ENCODE measurements at places on chromosomes 16 and 17.

GRCh38 chr16:66344533-66345145, 21.9 kb upstream of the CDH5 start:
- no peak for DNase-seq

DNA sequence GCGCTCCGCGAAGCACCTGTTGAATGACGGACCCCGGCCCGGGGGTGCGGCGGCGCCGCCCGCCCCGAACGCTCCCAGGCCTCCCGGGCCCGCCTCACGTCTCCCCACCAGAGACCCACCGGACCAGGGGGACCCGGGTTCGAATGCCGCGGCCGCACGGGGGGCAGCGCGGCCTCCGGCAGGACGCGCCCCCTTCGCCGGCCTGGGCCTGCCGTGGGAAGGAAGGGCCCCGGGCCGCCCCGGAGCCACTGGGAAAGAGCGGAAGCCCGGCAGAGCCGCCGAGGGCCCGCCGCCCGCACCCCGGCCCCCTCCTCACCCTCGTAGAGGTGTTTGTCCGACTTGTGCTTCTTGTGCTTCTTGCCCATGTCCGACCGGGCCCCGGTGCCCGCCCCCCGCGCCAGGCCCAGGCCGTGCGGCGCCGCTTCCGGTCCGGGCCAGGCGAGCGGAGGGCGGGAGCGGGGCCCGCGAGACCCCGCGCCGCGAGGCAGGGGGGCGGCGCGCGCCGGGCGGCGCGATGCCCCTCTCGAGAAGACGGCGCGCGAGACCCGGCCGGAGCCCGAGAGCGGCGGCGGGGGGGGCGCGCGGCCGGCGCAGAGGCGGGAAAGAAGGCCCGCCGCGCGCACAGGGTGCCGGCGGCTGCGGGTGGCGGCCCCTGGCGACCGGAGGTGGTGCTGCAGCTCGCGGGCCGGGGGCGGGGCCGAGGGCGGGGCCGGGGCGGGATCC, at the start of gene BRD7:
Gene BRD7, minus strand, starts transcription at position 579 of the 723 bp plus-strand sequence. Its CDS starts 214 bp downstream, at position 365.
- peak; percentile 70 for DNase-seq

DNA sequence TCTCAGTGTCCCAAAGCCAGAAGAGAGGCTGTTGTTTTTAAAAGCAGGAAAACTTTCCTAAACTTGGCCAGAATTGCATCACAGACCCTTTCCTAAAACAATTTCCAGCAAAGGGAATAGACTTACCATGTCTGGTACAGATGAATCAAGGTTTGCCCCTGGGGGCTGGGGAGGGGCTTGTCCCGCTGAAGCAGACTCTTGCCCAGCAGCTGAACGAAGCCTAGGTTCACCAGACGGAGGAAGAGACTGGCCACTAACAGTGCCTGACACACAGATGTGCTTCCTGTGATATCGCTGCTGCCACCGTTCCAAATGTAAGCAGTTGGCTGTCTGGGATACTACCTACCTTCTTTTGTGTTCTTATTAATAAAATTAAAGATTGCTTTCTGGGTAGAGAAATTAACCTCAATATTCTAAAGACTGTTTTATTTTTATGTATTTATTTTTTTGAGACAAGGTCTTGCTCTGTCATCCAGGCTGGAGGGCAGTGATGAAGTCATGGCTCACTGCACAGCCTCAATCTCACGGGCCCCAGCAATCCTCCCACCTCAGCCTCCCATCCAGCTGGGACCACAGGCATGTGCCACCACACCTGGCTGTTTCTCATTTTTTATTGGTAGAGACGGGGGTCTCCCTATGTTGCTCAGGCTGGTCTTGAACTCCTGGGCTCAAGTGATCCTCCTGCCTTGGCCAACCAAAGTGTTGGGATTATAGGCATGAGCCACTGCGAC, 13.5 kb downstream of the PRCD start:
- DNase-seq: no peak

GRCh38 chr17:59761385-59762048, 54.1 kb downstream of the VMP1 start:
- DNase-seq: no peak

GRCh38 chr17:80870401-80870800, 121.2 kb upstream of the CHMP6 start:
- no peak for DNase-seq

GRCh38 chr17:79042421-79043190, 18.6 kb downstream of the C1QTNF1 start:
- DNase-seq: peak; percentile 71

DNA sequence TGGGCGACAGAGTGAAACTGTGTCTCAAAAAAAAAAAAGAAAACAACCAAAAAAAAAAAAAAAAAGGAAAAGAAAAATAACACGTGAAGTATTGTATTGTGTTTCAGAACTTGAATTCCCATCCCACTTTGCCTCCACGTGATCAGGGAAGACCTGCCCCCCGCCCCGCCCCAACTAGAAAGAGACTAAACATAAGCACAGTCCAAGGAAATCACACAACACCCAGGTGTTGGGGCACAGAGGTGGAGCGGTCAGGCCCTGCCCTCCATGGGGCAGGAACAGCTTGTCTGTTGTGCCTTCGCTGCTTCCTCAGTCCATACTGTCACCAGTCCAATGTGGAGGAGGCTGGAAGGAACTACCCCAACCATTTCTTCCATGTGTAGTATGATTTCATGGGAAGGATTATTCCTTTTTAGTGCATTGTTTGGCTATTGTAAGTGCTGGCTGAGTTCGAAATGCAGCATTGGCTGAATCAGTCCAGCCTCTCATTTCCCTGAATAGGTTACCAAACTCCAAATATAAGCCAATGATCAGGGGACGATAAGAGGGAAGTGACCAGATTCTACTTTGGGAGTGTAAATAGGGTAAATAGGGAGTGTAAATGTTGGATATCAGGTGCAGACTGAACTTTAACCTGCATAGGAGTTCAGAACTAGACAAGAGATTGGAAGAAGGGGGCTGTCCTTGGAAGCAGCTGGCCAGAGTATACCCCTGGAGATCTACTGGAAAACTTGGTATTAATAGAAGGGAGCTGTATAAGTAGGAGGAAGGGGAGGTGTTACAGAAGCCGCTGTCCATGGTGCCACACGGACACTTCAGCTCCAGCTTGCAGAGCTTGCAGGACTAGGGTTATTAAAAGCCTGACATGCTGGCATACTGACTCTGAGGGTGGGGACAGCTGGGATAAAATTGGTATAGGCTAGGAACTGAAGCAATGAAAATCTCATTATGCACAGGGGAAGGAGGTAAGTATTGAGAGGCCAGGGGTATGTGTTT, 50.7 kb downstream of the TANGO6 start:
- no peak for DNase-seq

DNA sequence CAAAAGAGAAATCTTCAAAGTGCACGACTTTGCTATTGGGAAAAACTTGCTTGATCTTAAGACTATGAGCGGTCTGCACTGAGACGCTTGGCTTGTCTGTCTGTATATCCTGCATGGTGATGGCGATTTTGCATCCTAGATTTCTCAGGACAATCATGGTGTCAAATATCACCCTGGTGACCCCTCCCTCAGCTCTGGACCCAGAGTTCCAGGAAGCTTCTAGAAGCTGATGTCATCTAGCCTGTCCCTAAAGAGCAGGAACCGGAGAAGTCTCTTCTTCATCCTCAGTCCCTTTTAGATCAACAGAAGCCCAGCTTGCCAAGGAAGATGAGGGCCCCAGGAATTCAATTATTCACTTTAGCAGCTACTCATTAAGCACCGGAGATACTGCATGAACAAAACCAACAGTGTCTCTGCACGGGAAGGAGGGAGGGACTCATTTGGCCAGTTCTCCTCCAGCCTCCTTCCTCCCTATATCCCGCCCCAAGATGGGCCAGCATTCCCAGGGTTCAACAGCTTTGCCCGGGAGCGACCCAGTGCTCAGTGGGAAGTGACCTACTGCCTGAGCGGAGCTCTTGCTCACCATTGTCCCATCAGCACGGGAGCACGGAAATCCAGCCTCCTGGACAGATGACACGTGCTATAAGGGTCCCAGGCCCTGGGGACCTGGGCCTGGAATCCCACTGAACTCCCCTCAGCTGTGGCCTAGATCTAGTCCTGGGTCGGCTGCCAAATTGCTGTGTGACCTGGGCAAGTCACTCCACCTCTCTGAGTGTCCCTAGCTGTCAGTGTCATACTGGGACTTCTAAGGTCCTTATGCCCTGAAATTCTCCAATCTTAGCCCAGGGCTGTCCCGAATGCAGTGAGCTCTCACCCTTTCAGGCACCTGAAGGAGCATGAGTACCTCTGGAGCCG, 3.8 kb downstream of the EMP2 start:
- no peak for DNase-seq

GRCh38 chr16:31216422-31217135, at the start of gene PYDC1:
Gene PYDC1 (minus strand): TSS chr16:31217135. CDS start chr16:31217028, 107 bp downstream.
- no peak for DNase-seq

DNA sequence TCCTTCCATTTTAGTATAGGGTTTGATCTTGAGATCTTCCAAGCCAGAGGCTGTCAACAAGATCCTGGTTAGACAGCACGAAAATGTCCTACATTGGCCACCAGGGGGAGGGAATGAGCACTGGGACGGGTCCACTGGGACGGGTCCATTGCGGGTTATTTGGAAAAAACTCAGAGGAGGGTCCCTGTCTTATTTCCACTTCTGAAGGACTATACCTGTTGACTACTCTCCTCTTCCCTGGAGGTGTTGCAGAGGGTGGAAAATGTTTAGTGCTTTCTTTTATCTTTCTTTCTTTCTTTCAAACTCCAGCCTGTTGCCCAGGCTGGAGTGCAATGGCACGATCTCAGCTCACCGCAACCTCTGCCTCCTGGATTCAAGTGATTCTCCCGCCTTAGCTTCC, 2.5 kb downstream of the TTLL6 start:
- DNase-seq: peak; percentile 73

GRCh38 chr17:64406321-64407200, 15.9 kb upstream of the PECAM1 start:
- DNase-seq: no peak

DNA sequence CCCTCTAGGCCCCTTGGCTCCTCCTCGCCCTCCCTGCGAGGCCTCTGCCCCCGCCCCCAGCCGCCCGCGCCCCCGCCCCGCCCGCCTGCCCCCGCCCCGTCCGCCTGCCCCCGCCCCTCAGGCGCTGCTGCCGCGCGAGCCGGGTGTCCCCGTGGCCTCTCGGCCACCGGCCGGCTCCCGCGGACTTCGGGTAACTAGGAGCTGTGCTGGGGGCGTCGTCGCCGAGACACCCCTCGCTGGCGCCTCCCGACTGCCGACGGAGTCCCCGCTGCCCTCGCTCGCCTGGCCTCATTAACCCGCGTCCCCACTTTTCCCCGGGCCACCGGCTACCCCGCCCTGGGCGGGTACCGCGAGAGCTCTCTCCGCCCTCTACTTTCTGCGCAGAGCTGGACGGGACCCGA, at the start of gene TLCD1:
Gene TLCD1, minus strand, starts transcription at position 8 of the 401 bp plus-strand sequence. CDS start 136 bp downstream, outside the sequence.
- DNase-seq: peak; percentile 87

DNA sequence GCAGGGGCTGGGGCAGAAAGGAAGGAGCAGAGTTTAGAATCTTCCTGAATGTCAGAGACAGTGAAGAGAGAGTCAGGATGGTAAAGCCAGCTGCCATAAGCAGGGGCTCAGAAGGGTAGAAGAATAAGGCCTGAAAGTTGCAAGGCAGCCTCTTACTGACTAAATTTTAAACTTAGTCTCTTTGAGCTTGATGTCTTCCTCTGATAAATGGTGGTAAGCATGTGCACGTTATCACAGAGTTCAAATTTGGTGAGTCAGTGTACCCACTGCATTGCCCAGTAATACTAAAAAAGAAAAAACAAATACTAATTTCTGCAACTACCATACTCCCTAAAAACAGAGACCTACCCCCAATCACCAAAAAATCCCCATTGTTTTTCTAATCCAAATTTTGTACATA, 45.2 kb downstream of the SIAH1 start:
- no peak for DNase-seq

DNA sequence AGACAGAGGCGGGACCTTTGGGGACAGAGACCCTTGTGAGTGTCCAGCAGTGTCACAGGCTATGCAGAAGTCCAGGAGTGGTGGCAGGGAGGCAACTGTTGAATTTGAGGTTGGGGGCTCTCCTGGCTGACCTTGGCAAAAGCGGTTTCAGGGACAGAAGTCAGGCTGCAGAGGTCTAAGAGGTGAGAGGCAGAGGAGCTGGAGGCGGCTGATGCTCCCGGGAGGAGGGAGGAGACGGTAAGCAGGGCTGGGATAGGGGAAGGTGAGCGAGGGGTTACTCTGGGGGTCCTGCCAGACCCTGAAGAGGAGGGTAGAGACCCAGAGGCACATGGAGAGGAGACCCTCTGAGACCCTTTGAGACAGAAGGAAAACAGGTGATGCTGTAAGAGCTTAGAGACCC, 5.2 kb downstream of the EPOP start:
- DNase-seq: no peak

- no peak for DNase-seq
Observed at GRCh38 chr17:19713901-19714361, 2.5 kb downstream of the SLC47A2 start.

DNA sequence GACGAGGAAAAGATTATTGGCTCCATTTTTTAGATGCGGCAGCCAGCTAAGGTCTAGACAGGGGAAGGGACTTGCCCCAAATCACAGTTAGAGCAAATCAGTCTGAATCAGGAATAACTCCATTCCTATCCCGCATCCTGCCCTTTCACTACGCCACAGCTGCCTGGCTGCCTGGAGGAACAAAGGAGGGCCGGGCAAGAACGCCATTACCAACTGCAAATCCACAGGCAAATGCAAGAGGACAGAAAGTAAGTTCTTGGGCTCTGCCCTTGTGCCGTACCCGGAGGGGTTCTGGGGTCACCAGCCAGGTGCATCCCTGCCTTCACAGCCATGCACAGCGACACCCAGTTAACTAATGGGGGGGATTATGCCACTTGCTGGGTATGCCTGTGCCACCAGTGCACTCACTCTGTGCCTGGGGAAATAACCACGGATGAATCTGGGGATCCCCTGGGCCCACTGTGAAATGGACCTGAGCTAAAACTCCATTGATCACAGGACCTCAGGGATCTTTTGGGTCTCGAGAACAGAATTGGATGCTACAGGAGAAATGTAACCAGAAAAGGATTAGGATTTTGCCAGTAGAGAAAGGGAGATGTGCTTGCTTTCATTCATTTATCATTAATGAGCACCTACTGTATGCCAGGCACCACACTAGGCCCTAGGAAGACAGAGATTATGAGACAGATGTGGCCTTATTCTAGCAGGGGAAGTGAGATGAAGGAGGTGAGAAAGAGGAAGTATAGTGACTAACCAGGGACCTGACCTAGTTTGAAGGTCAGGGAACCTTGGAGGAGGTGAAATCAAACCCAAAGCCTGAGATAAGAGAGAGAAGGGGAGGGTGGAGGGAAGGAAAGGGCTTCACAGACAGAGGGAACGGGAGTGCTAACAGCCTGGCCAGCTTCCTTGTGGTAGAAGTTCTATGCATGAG, 17.7 kb downstream of the BCL7C start:
- no peak for DNase-seq

DNA sequence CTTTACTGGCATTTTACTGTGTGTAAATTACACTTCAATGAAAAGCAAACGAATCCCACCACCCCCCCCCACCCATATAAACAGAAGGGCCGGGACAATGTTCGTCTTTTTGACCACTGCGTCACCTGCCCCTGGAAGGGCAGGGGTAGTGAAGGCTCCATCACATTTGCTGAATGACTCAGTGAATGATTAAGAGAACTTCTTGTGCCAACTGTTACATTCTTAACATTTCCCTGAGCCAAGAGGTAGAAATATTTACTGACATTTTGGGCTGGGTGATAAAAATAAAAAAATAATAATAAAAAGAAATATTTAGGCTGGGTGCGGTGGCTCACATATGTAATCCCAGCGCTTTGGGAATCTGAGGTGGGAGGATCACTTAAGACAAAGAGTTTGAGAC, 24.1 kb downstream of the C16orf96 start:
- no peak for DNase-seq

- DNase-seq: no peak
Observed at GRCh38 chr17:2724784-2725164, 13.2 kb upstream of the CLUH start.
